Stimulated activated CD4-positive, alpha-beta T cell treated with anti-CD3 and anti-CD28 coated beads, Interleukin-15, amount 100 ng/mL, for 24 hours (primary cell): ENCODE measurements at places on chromosomes 3 and 15.

GRCh38 chr3:37610529-37610928, 251.2 kb upstream of the CTDSPL start:
- DNase-seq: no peak

DNA sequence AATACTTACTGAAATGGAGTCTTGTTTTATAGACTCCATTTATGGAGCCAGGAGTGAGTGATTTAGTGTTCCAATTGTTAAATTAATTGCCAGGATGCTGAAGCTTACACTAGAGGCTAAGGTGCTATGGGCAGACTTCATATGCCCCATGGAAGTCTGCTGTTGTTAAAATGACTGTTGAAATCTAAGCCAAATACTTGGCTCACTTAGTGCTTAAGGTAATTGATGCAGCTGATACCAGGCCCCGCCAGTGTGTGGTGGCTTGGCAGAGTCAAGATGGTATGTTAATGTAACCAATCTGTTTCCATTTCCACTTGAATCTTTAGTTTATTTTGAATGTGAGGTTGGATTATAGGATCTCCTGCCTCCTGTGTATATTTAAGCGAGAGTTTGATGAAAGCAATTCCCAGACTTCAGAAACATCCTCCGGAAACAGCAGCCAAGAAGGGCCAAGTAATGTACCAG, 187.1 kb downstream of the ITPR1 start:
- DNase-seq: no peak

GRCh38 chr3:64686446-64686908, 1.3 kb downstream of the ADAMTS9 start:
- peak; percentile 2 for DNase-seq

- DNase-seq: no peak
These were observed 50.3 kb upstream of the PLXND1 start for GRCh38 chr3:129656659-129657247.

DNA sequence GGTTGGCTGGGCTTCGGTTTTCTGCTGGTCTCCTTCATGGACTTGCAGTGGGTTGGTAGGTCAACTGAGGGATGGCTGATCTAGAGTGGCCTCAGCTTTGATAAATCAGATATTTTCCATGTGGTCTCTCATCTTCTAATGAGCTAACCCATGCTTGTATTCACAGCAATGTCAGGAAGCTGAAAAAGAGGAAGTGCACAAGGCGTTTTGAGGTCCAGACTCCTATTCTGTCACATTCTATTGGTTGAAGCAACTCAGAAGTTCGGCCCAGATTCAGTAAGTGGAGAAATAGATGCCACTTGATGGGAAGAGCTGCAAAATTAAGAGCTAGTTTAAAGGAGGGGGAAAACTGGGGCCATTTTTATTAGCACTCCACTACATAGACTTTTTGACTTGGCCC, 361.2 kb downstream of the DIPK2A start:
- DNase-seq: no peak

GRCh38 chr15:89114990-89115389, 26.7 kb downstream of the ABHD2 start:
- no peak for DNase-seq

- no peak for DNase-seq
These were observed 114.5 kb downstream of the RARB start for GRCh38 chr3:25542492-25543039.

GRCh38 chr3:183188895-183189462, 26.4 kb upstream of the LAMP3 start:
- peak; percentile 48 for DNase-seq
